ENCODE measurements at places on chromosomes 2 and 18.

DNA sequence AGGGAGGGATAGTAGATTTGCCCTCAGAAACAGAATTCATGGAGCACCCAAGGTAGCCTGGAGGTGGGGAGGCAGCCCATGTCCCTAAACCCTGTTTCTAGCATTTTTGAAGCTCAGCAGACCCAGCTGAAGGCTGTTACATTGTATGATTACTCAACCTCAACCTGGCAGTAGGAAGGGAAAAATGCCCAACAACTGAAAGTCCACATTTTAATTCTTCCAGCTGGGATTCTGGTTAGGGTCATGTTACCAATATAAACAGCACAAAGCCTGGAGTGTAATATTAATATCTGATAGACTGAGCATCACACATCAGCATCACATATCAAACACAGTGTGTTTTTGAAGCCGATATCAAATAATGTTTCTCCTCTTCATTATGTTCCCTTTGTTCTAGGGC, 437.0 kb downstream of the HRH4 start:
- DNase-seq, result no peak

GRCh38 chr18:72674710-72675109, 130.6 kb upstream of the CBLN2 start:
- DNase-seq, result no peak

GRCh38 chr2:102520009-102520408, 47.0 kb downstream of the SLC9A4 start:
- DNase-seq, result no peak

- DNase-seq, result no peak
These were observed 8.6 kb upstream of the INPP5D start for GRCh38 chr2:233051241-233052149.

DNA sequence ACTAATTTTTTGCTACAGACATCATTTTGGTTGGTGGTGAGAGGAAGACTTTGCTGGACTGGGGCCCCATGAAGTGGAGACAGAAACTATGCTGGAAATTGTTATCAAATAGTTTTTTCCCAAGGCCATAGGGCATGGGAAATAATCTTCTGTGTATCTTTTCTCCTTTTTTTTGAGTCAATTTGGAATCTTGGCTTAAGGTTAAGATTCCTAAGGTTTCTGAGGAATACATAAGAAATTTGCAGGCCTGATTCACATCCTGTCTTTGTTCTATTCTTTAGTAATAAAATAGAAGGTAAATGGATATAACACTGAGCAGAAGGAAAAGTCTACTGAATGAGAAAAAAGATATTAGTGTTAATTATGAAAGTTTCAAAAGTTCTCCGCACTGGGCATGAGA, 16.6 kb downstream of the SMC6 start:
- DNase-seq, result no peak

GRCh38 chr2:191892391-191892790, 45.5 kb upstream of the CAVIN2 start:
- DNase-seq, result no peak

DNA sequence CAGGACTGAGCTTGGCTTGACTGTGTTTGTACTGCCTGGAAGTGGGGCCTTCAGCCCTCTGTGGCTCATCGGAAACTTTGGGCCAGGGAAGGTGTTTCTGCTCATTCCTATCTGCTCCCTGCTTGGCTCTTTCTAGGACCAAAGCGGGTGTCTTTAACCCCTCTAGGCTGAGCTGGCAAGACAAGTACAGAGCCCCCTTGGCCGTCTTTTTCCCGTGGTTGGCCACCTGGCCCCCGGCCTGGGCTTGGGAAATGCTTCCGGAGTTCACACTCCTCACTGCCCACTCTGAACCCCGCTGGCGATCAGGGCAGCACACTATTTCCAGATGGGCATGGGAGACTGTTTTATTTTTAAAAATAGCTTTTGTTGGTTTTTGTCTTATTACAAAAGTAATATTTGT, 243.0 kb downstream of the DYSF start:
- DNase-seq, result no peak

GRCh38 chr2:54494087-54494486, 38.0 kb downstream of the SPTBN1 start:
- no peak for DNase-seq

- DNase-seq, result no peak
These were observed 119.4 kb downstream of the TMEM18 start for GRCh38 chr2:557635-558301.

GRCh38 chr2:15782009-15782751, 158.2 kb upstream of the MYCN start:
- no peak for DNase-seq

GRCh38 chr2:235908826-235909225, 259.4 kb downstream of the GBX2 start:
- DNase-seq, result no peak

- DNase-seq, result no peak
These were observed 31.3 kb upstream of the FIGN start for GRCh38 chr2:163767097-163767496.

DNA sequence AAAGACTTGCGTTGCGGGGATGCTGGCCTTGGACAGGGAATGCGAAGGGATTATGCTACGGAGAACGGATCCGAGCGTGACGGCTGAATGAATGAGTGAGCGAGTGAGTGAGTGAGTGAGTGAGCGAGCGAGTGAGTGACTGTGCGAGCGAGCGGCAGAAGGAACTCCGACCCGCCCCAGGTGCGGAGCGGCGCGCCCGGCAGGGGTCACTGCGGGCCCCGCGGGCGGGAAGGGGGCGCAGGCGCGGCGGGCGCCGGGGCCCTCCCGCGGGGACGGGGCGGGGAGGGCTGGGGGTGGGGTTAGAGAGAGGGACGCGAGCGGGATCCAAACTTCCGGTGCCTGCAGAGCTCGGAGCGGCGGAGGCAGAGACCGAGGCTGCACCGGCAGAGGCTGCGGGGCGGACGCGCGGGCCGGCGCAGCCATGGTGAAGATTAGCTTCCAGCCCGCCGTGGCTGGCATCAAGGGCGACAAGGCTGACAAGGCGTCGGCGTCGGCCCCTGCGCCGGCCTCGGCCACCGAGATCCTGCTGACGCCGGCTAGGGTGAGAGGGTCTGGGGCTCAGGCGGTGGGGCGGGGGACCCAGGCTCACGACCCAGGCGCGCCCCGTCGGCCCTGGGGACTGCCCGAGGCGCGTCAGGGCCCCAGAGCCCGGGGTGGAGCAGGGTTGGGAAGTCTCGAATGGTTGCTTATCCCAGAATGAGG, at the start of gene ITM2C:
TSS of gene ITM2C (plus strand) at position 338 of the 702 bp plus-strand sequence. CDS start at position 422, 84 bp downstream.
- peak; percentile 72 for DNase-seq

GRCh38 chr2:202376460-202377206, 506 bp downstream of the BMPR2 start:
- DNase-seq, result peak; percentile 34

- DNase-seq, result no peak
These were observed 334.6 kb upstream of the LRATD1 start for GRCh38 chr2:14297906-14298305.

DNA sequence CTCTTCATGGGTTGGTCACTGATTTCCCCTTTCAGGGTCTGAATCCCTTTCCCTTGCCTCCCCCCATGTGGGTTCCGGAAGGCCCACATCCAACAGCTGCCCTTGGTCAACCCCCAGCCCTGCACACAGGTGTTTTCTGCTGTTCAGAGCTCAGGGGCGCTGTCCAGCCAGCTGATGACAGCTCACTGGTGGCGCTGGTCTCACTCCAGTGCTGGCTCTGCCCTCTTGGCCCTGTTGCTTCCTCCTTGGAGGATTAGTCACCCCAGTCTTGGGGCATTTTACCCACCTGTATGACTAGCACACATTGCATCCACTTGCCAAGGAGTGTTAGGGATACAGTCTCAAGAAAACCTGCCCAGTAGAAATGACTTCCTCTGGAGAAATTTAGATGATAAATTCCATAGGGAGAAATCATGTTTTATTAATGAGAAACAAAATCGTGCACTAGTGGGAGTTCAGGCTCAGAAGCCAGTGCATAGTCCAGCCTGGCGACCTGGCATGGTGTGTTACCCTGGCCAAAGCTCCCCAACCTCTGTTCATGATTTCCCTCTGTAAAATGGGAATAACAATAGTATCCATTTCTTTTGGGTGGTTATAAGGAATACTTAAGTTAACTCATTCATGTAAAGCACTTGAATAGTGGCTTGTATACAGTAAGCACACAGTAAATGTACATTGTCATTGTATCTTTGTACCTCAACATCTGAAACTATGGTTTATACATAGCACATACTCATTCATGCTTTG, 21.6 kb downstream of the CRIM1 start:
- no peak for DNase-seq

DNA sequence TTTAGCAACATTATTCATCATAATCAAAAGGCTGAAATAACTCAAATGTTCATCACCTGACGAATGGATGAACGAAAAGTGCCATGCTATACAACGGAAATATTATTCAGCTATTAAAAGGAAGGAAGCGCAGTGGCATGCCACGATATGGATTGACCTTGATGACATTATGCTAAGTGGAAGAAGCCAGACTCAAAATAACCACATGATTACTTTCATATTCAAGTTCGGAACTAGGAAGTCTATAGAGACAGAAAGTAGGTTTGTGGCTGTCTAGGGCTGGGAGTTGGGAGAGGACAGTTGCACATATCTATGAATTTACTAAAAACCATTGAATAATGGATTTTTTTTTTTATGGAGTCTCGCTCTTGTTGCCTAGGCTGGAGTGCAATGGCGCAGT, 13.4 kb upstream of the PDIA6 start:
- DNase-seq, result no peak

GRCh38 chr2:239868556-239869181, 156.5 kb downstream of the NDUFA10 start:
- no peak for DNase-seq

DNA sequence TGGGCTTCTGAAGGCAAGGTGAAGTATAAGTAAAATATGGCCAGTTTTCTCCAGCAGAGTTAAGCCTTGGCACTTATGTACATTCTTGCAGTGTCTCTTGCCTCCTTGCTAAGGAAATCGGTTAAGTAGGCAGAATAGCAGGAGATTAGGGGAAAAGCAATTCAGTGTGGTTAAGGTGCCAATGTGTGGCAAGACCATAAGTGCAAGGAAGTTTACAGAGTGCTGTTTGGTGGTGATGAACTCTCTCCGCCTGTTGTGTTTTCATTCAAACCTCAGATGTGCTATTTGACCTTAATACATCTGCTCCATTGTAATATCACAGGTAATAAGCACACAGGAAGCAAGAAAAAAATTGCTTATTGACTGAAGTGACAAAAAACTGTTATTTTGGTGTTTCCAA, 156.1 kb downstream of the MGAT5 start:
- no peak for DNase-seq

- no peak for DNase-seq
These were observed 272.5 kb downstream of the DSEL start for GRCh38 chr18:67243799-67244587.
